Skeletal muscle cell (primary cell): ENCODE measurements at places on chromosomes 16 and 17.

- DNase-seq, result no peak
Measured at GRCh38 chr17:59469786-59470485, 95.5 kb upstream of the DHX40 start.

DNA sequence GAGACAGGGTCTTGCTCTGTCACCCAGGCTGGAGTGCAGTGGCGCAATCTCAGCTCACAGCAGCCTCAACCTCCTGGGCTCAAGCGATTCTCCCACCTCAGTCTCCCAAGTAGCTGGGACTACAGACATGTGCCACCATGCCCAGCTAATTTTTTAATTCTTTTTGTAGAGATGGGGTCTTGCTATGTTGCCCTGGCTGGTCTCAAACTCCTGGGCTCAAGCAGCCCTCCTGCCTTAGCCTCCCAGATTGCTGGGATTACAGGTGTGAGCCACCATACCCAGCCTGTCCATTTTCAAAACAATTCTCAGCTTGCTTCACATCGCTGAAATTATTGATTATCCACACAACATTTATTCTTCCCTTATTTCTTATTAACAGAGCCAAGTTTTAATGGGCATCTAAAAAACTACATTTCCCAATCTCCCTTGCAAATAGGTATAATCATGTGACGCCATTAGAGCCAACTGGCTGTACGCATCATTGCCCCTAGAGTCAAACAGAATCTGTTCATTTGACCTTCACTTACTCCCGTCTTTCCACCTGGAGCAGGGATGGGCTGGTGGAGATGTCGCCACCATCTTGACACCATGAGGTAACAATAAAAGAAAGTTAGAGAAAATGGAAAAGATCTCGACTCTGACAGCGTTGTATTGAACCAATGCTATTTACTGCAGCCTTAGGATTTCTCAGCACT lies 148.0 kb upstream of the FOXF1 start:
- no peak for DNase-seq

DNA sequence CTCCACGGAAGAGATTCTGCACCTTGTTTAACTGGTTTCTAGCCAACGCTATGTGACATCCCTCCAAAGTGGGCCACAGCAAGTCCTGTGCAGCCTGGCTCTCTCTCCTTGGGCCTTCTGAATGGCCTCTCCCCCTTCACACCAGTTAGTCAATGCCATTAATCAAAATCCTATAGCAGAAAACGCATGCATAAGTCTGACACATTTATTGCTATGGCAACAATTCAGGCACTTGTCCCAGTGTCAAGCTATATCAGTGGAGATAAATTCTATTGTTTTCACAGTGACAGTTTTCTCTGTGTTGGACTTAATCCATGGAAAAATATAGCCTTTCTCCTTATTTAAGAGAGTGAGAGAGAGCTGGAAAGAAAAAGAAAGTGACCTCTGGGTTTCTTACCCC lies 87.2 kb upstream of the TOX3 start:
- no peak for DNase-seq

DNA sequence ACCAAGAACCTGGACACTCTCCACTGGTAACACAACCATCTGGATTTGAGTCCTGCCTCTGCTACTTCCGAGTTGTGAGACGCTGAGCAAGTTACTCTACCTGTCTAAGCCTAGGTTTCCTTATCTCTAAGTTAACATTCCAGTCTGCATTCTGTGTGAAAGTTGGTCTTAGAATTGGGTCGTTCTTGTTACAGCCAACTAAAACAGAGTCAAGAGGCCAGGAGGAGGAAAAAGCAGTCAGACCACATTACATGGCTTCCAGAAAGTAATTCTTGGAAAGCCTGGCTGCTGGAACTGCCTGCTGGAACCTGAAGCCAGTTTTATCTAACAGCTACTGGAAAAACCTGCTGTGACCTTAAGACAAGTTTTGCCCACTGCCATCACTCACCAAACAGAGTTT lies 38.4 kb upstream of the XYLT1 start:
- DNase-seq, result no peak

DNA sequence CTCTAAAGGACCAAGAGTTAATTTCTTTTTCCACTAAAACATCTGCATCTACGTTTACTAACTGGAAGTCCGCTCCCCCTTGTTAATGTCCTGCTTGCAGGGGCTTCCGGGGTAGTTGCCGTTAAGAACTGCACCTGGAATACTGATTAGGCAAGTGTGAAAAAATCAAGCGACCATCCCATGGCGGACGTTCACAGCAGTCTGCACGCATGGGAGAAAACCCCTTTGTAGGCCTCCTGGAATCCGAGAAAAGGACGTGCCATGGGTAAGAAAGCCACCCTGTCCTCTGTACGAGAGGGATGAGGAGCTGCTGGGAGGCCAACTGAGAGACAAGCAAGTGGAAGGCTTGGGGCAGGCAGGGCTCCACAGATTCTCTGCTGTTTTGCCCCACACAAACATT lies 14.9 kb downstream of the SNN start:
- DNase-seq, result no peak

DNA sequence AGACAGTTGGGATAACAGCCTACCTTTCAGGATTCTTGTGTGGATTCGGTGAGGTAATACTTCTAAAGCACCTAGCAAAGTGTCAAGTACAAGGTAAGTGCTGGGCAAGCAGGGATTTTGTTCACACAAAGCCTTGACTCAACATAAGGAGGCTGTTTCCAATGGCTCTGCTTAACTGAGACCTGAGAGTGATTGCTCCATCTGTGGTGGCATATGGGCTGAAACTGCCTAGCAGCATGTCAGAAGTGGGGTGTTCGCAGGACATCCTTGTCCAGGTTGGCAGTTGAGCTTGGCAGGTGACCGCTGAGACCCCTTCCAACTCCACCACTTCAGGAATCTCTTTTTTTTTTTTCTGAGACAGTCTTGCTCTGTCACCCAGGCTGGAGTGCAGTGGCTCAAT lies 19.8 kb downstream of the IL4R start:
- DNase-seq, result no peak

- DNase-seq, result no peak
Measured at GRCh38 chr17:83179374-83179773, 100.0 kb downstream of the METRNL start.

GRCh38 chr16:678209-678857 lies 1.9 kb upstream of the STUB1 start:
- no peak for DNase-seq

DNA sequence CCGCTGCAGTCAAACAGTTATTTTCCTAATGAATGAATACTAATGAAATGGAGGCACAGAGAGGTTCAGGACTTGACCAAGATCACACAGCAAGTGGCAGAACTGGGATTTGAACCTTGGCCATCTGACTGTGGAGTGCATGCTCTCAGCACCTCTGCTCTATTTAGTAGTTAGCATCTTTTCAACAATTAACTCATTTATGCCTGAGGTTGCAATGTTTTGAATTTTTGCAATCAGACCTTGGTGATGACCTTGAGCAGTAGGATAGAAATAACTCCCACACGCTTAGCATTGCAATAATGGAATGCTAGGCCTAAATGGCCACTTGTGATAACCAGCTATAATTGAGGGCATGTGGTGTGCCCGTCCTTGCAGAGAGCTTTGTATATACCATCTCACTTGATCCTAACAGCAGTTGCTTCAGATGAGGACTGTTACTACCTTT lies 31.0 kb downstream of the NAGPA start:
- no peak for DNase-seq

DNA sequence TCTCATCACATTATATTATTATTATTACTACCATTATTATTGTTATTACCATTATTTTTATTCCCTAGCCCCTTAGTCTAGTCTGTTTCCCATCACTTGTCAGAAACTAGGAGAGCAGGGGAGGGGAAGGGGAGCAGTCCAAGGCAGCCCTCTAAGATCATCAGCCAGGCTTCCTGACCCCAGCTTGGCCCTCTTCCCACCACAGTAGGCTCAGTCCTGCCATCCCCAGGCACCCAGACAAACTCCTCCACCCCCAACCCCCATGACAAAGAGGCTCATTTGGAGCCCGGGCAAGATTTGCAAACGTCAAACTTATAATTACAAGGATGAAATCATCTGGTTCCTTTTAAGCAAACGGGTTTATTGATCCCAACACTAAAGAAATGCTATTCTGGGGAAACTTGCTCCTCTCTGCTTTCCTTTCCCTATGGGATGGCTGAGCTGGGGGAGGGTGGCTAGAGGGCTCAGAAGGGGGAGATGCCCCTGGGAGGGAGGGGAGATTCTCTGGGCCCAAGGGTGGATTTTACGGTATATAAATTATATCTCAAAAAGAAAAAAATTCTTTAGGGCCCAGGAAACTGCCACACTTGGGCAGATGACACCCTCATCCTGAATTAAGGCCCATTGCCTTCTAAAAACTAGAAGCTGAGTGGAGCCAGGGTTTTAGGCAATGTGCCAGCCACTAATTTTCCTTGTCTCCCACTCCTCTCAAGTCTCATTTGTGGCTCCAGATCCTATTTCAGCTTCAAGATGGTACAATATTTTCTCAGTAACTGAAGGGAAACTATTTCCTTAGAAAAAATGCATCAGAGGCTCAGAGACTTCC lies 4.4 kb upstream of the CBFB start:
- no peak for DNase-seq

- no peak for DNase-seq
Measured at GRCh38 chr17:2191227-2191626, 112.4 kb downstream of the SMG6 start.

GRCh38 chr17:4881761-4882555 lies 17.4 kb upstream of the C17orf107 start:
- DNase-seq, result no peak

DNA sequence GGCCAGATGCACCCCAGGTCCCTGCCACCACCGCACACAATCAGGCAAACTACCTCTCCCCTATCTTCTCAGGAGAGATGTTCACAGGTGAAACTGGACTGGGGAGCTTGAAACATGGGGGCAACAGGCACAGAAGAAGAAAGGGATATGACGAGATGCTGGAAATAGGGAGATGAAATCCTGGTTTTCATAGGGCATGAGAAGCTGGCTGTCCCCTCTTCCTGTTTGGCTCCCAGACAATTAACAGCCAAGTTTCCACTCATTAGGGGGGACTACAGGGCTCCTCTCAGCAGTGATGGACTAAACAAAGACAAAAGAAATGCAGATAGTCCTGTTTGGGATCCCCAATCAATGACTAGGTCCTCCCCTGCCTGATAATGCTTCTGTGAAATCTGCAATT lies 266.0 kb downstream of the NTN1 start:
- no peak for DNase-seq

DNA sequence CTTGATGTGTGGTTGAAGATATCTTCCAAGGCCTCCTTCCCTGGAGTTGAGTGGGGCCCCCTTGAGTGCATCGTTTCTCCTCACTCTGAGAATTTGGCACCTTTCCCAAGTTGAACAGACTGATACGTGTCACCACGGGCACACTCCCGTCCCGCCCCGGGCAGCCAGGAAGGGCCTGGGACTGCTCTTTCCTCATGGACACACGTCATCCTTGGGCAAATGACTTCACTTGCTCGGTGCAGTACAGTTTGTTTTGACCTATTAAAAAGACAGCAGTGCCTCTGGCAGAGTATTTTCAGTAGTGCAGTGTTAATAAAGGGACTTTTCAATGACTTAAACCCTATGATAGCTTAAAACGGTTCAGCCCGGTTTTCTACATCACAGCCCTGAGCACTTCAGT lies 59.9 kb downstream of the SEC14L1 start:
- DNase-seq, result no peak

- DNase-seq, result no peak
Measured at GRCh38 chr16:85931596-85932402, 32.8 kb downstream of the IRF8 start.

DNA sequence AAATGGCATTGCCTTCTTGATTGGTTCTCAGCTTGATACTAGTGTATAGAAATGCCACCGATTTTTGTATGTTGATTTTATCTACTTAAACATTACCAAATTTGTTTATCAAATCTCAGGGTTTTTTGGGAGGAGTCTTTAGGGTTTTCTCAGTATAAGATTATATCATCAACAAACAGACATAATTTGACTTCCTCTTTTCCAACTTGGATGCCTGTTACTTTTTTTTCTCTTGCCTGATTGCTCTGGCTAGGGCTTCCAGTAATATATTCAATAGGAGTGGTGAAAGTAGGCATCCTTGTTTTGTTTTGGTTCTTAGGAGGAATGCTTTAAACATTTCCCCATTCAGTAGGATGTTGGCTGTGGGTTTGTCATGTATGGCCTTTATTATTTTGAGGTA lies 29.1 kb downstream of the EFCAB13 start:
- no peak for DNase-seq
